ENCODE measurements at places on chromosomes 7 and 10.
A peak's percentile ranks its signal among the peaks of the same experiment; 100 is the strongest.

DNA sequence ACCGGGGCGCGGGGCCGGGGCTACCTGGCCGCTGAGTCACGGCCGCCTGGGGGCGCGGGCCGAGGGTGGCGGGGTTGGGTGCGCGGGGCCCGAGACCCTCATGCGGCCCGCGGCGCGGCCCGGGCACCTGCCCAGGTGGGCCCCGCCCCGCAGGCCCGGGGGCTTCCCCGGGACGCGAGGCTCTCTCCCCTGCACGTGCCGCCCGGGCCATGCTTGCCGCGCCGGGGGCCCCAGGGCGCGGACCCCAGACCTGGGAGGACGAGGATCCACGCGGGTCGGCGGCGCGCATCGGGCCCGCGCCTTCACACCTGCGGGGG, 402 bp downstream of the MAFK start:
- no peak for DNase-seq

DNA sequence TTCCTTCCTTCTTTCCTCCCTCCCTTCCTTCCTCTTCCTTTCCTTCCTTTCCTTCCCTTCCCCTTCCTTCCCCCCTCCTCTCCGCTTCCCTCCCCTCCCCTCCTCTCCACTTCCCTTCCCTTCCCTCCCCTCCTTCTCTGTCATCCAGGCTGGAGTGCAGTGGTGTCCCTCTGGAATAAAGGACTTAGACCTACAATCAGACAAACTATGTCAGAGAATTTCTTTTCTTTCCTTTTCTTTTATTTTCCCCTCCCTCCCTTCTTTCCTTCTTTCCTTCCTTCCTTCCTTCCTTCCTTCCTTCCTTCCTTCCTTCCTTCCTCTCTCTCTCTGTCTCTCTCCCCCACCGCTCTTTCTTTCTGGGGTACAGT, 242.2 kb downstream of the GATA3 start:
- no peak for DNase-seq

- no peak for DNase-seq
Measured at GRCh38 chr7:17633067-17633466, 307.2 kb downstream of the SNX13 start.

DNA sequence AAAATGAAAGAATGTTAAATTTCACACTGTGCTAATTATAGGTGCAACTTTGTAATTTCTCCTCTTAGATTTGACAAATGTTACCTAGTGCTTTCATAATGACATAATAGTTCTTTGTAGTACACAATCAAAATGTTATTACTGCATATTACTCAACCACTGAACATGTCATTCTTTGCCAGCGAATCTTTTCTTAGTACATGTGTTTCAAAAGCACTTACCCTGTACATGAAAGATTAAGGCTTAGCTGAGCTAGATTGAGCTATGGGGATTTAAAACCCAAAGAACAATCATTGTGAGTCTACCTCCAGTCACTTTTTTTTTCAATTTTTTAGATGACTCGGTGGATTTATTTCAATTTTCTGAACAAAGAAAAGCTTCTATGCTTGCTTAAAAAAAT, 123.5 kb upstream of the FERD3L start:
- DNase-seq = no peak

DNA sequence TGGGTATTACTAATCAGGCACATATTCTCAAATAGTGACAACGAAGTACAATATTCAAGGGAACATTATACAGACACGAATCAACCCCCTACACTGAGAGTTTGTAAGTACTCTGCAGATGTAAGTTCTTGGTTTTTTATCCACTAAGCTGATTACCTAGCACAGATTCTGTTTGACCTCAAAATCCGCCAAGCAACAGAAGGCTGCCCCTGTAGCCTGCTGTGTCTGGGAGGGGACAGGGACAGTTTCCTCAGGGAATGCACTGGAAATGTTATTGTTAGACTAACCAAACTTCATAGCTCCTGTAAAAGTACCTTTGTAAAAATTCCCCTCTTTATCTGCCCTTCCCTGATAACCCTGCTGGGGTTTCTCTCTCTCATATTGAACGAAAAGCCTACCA, 45.2 kb upstream of the ZRANB1 start:
- DNase-seq = no peak

GRCh38 chr10:44206127-44206818, 178.6 kb downstream of the CXCL12 start:
- no peak for DNase-seq

DNA sequence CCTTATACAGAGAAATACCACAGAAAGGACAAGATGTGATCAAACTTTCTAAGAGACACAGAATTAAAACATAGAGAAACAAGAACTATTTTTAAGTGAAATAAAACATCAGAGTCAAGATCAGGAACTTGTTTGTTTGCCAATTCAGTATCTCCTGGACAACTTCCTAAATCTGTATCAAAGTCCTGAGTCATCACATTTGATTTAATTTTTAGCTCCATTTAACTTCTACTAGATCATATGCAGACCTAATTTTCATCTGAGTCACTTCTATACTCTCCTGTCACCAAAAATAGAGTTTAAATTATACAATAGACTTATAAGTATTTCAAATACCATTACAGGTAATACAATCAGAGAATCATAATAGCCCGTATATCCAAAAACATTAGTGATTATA, 268.1 kb downstream of the PRKG1 start:
- no peak for DNase-seq

DNA sequence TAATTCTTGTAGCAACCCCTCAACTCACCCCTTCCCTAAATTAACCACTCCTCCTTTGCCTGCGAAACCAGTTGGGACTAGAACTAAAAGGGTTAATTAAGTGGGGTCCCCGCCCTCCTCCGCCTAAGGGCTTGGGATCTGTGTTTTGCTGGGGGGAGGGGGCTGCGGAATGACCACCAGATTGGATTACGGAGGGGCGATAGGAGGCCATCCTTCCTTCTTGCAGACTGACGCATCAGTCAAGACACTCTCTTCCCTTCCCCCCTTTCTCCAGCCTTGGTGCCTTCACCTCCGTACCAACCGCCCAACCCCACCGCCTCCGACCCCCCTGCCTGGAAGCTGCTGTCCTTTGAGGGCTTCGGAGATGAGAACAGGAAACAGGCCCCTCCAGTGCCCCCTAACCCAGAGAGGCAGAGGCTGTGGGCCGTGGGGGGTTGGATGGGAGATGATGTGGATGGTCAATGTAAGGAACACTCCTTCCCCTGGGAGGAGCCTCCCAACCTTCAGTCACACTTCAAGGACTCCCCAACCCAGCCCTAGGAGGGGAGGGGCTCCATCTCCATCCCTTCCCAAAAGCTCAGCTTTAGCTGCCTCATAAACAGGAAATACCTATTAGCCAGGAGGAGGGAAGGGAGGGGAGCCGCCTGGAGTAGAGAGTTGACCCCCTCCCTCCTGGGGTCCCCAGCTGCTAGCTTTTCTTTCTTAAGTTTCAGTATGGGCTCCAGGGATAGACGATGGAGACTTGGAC, 997 bp upstream of the LDB1 start:
- peak; percentile 66 for DNase-seq

GRCh38 chr7:21767300-21767900, 178.3 kb downstream of the CDCA7L start:
- peak; percentile 39 for DNase-seq

GRCh38 chr10:62233356-62234076, 35.1 kb downstream of the RTKN2 start:
- DNase-seq = no peak

DNA sequence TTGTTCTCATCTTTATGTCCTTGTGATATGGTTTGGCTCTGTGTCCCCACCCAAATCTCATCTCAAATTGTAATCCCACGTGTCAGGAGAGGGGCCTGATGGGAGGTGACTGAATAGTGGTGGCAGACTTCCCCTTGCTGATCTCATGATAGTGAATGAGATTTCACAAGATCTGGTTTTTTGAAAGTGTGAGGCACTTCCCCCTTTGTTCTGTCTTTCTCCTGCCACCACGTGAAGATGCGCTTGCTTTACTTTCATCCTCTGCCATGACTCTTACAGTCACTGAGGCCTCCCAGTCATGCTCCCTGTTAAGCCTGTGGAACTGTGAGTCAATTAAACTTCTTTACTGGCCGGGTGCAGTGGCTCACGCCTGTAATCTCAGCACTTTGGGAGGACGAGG, 161.0 kb downstream of the HERPUD2 start:
- DNase-seq = no peak

DNA sequence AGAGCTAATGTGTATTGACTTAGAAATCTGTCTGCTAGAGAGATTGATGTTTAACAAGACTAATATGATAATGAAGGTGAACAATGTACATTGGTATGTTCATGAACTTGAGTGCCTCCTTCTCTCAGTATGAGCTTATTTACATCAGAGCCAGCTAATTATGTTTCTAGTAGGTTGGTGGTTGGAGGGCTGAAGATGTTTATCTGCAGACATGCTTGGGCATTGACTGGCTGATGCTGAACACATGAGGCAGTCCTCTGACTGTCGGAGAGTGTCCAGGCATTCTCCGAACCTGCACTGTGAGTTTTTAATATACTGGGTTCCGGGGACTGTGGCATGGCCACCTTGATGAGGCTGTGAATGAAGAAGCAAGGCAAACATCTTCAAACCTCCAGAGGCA, 47.5 kb downstream of the BMPER start:
- no peak for DNase-seq

- DNase-seq = no peak
Measured at GRCh38 chr7:106039486-106040060, 72.5 kb downstream of the SYPL1 start.

- DNase-seq = no peak
Measured at GRCh38 chr10:98432330-98432729, 14.4 kb downstream of the HPS1 start.

DNA sequence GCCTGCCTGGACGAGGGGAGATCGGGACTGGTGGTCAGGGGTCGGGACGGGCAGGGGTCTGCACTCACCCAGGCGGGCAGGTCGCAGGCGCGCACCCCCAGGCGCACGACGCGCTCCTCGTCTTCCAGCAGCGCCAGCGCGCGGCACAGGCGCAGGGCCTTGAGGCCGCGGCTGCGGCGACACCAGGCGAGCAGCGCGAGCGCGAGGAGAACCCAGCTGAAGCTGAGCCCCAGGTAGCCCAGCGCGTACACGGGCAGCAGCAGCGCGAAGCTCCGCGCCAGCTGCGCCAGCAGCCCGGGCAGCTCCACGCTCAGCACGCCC, 328 bp downstream of the ESYT2 start:
- DNase-seq = peak; percentile 64

DNA sequence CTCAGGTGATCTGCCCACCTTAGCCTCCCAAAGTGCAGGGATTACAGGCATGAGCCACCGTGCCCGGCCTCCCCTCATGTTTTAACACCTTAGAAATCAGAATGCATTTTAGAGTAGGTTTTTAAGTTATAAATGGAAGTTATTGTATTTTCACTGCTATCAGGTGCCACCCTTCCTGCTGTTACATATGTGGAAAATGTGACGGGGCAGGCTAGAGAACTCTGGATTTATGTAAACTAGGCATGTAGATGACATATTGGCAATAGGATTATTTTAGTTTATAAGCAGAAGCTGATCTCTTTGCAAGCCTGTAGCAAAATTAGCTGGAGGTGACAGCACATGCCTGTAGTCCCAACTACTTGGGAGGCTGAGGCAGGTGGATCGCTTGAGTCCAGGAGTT, 2.1 kb downstream of the CASP2 start:
- no peak for DNase-seq

DNA sequence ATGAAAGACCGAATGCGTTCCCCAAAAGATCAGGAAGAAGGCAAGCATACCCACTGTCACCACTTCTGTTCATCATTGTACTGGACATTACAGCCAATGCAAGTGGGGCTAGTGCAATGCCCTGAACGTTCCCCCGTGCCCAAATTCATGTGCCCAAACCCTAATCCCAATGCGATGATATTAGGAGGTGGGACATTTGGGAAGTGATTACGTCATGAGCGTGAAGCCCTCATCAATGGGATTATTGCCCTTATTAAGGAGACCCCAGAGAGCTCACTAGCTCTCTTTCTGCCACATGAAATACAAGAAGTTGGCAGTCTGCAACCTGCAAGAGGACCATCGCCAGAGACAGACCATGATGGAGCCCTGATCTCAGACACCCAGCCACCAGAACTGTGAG, 511.4 kb upstream of the TPK1 start:
- DNase-seq = no peak

DNA sequence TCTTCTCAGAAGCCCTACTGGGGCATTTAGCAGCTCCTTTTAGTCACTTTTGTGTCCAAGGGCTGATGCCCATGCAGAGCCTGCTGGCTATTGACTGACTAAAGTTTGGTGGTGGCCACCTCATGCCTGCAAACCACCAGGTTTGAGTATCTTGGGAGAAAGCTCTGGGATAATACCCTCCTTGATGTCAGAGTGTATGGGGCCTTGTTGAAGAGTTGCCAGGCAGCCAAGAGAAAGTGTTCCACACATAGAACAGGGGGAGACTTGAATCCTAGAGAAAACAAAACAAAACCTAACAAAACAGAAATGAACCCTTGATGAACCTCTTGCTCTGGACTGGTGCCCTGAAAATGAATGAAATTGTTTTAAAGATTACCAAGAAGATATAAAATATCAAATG, 1024.6 kb downstream of the SORCS1 start:
- DNase-seq = no peak

DNA sequence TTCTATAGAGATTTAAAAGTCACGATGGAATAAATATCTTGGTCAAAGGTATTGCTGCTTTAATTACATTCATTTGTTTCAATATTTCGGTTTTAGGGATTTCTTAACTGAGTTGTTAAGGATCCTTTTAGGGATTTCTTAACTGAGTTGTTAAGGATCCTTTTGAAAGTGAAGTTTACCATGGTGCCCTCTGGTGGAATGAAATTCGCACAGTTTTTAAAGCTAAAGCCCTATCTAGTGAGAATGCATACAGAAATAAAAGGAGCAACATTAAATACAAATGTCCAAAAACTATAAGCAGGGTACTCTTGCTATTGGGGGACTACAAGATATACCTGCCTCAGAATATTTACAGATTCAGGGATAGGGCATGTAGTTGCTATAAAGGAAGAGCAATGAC, 193.7 kb downstream of the RNLS start:
- DNase-seq = peak; percentile 34

DNA sequence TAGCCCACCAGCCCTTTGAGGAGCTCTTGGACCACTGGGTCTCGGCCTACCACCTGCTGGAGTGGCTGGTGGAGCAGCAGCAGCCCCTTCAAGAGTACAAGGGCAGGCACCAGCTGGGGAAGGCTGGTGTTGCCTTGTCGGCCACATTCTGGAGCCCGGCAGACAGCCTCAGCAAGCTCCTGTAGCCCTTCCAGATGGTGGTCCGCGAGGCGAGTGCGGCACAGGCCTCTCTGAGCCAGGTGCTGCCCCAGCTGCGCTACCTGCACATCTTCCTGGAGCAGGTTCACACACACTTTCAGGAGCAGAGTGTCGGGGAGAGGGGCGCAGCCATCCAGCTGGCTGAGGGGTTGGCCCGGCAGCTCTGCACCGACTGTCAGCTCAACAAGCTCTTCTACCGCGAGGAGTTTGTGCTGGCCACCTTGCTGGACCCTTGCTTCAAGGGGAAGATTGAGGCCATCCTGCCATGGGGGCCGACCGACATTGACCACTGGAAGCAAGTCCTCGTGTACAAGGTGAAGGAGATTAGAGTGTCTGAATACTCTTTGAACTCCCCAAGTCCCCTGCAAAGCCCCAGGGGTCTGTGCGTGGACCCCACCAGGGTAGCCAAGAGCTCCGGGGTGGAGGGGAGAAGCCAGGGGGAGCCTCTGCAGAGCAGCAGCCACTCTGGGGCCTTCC, 7.0 kb upstream of the ACTR3C start:
- DNase-seq = no peak

Data from putamen (tissue), 1 donor.